ENCODE measurements at places on chromosomes 6 and 20.

- DNase-seq: no peak
Observed at GRCh38 chr6:10999994-11000393, 44.1 kb downstream of the ELOVL2 start.

GRCh38 chr6:150753371-150754064, 112.0 kb upstream of the MTHFD1L start:
- DNase-seq: no peak

GRCh38 chr6:141541581-141542324, 591.0 kb upstream of the GJE1 start:
- DNase-seq: no peak

GRCh38 chr6:42381850-42382249, 69.9 kb downstream of the TRERF1 start:
- no peak for DNase-seq

All from activated CD4-positive, CD25-positive, alpha-beta regulatory T cell (primary cell).